ENCODE measurements at places on chromosomes 2 and 18. TPM values are rescaled to one million over a fixed set of nuclear protein-coding genes. Genes with fewer than 3 reads are reported as not detected.

GALR1 gene
- total RNA-seq = not detected

LRRC30 gene
- total RNA-seq = not detected

SPDYA gene
- total RNA-seq = 0.49 TPM

ADD2 gene
- total RNA-seq = 20.1 TPM

NCOA1 gene
- total RNA-seq = 5.0 TPM

ABCG8 gene
- total RNA-seq = not detected

Data from A375 (cell line).